Sigmoid colon (tissue), 7 donors: ENCODE measurements at places on chromosomes 2 and 18. TPM values are rescaled to one million over a fixed set of nuclear protein-coding genes. Genes with fewer than 3 reads are reported as not detected.
A peak's percentile ranks its signal among the peaks of the same experiment; 100 is the strongest.

LTBP1 gene
- total RNA-seq = 46.7 TPM

MOGAT1 gene
- not detected for total RNA-seq

GTF2A1L gene
- total RNA-seq = 105 TPM

CNGA3 gene
- 8.6 TPM for total RNA-seq

DPYSL5 gene
- 0.71 TPM for total RNA-seq

CHRNG gene
- total RNA-seq = not detected

FEV gene
- total RNA-seq = 0.71 TPM

TRMT61B gene
- 16.8 TPM for total RNA-seq

FAM228A gene
- 1.8 TPM for total RNA-seq

CERS6 gene
- total RNA-seq = 11.2 TPM

NTSR2 gene
- not detected for total RNA-seq

ITGB6 gene
- not detected for total RNA-seq

HES6 gene
- total RNA-seq = 27.3 TPM

GRCh38 chr18:58345875-58346274 is 283.0 kb downstream of the ALPK2 start:
- no peak for DNase-seq
- no peaks in the 10 kb centered on the region for H3K4me1 ChIP-seq
- no peaks in the 10 kb centered on the region for H3K27me3 ChIP-seq
- peaks cover 43% of the 10 kb centered on the region for H3K36me3 ChIP-seq
- H3K27ac ChIP-seq = no peak overlapping the region

GRCh38 chr2:109069331-109070194 is 59.4 kb upstream of the SH3RF3 start:
- no peaks in the 10 kb centered on the region for H3K36me3 ChIP-seq
- H3K27me3 ChIP-seq = no peaks in the 10 kb centered on the region
- no peak overlapping the region for H3K4me3 ChIP-seq
- no peak for DNase-seq

- H3K36me3 ChIP-seq = no peaks in the 10 kb centered on the region
- no peaks in the 10 kb centered on the region for H3K27me3 ChIP-seq
- H3K4me3 ChIP-seq = peak overlapping the region; percentile 26
- H3K4me1 ChIP-seq = peaks cover 61% of the 10 kb centered on the region
- H3K27ac ChIP-seq = peak overlapping the region; percentile 87
Measured at GRCh38 chr2:237674731-237675276, 47.4 kb downstream of the LRRFIP1 start.

GRCh38 chr2:41621095-41621494 is 426.7 kb upstream of the PKDCC start:
- no peak overlapping the region for H3K27ac ChIP-seq
- DNase-seq = no peak
- no peak overlapping the region for H3K4me3 ChIP-seq
- no peaks in the 10 kb centered on the region for H3K4me1 ChIP-seq
- no peaks in the 10 kb centered on the region for H3K27me3 ChIP-seq

DNA sequence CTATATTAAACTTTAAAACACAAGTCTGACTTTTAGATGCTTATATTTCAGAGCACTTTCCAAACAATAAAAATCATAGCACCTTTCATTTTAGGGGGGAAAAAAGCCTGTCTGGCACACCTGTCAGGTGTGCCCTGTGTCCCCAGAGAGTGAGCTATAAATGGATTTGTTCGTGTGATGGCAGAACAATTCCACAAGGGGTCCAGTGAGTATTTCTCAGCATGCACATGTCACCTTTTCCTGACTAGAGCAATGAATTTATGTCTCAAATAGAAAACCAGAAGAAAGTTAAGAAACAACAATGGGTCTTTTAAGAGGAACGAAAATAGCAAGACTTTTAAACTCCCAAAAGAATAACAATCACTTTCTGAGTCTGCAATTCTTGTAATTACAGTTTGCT is 55.9 kb downstream of the ACVR1C start:
- DNase-seq = no peak
- H3K27me3 ChIP-seq = no peaks in the 10 kb centered on the region
- no peak overlapping the region for H3K4me3 ChIP-seq
- H3K36me3 ChIP-seq = no peaks in the 10 kb centered on the region
- no peaks in the 10 kb centered on the region for H3K4me1 ChIP-seq
- no peak overlapping the region for H3K27ac ChIP-seq

GRCh38 chr2:98937906-98938305 is 1.9 kb upstream of the CRACDL start:
- peaks cover 39% of the 10 kb centered on the region for H3K27me3 ChIP-seq
- no peak overlapping the region for H3K4me3 ChIP-seq
- no peaks in the 10 kb centered on the region for H3K4me1 ChIP-seq
- no peak for DNase-seq
- no peak overlapping the region for H3K27ac ChIP-seq

- no peaks in the 10 kb centered on the region for H3K4me1 ChIP-seq
- DNase-seq = no peak
- H3K27me3 ChIP-seq = no peaks in the 10 kb centered on the region
Measured at GRCh38 chr2:119229716-119230115, 6.1 kb downstream of the STEAP3 start.

DNA sequence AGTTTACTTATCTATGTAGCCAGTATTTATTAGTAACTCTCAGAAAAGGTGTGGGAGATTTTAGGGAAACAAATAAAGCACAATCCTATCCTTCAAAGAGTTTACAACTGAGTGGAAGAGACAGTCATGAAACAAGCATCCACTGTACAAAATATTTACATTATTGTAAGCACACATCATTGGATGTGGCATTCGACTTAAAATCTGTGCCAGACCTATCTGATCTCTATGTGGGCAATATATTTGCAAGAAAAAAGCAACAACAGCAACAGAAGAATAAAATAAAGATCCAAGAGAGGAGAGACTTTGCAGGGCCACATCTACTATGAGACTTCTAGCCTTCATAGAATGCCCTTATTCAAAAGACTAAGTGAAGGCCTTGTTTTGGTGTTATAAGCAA is 882.1 kb upstream of the PIK3C3 start:
- H3K27ac ChIP-seq = no peak overlapping the region
- H3K4me1 ChIP-seq = no peaks in the 10 kb centered on the region
- no peak for DNase-seq
- no peak overlapping the region for H3K4me3 ChIP-seq

GRCh38 chr18:46148810-46149209 is 44.6 kb downstream of the HAUS1 start:
- H3K36me3 ChIP-seq = no peaks in the 10 kb centered on the region
- no peaks in the 10 kb centered on the region for H3K4me1 ChIP-seq
- H3K27ac ChIP-seq = no peak overlapping the region
- H3K27me3 ChIP-seq = no peaks in the 10 kb centered on the region
- H3K4me3 ChIP-seq = no peak overlapping the region
- no peak for DNase-seq

DNA sequence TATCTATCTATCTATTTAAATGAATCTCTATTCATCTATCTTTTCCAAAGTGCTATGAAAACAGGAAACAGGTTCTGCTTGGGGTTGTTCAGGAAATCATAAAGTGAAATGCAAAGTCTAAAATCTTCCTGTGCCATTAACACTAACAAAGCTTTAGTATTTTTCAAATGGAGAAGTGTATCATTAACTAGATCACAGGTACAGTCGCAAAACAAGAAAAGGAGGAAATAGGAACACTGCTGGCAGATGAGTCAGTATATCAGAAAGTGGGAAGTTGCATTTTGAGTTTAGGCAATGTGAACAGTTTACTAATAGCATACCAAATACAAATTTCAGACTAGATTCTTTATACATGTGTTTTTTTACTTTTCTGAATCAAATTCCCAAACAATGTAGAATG is 888.5 kb upstream of the FSHR start:
- no peak overlapping the region for H3K27ac ChIP-seq
- H3K4me3 ChIP-seq = no peak overlapping the region
- DNase-seq = no peak
- no peaks in the 10 kb centered on the region for H3K27me3 ChIP-seq
- H3K36me3 ChIP-seq = no peaks in the 10 kb centered on the region

DNA sequence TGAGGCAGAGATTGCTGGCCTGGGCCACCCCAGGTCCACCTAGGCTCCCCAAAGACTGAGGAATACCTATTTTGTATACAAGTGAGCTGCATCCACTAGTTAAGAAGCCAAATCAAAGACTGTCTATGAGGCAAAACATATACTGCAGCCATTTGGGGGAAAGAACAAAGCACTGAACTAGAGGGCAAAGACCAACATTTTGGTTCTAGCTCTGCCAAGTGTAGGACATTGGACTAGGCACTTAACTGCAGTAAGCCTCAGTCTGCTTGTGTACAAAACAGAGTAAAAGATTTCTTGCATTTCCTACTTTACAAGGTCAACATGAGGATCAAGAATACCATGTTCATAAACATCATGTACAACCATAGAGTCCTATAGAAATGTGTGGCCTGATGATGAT is 94.8 kb upstream of the CYP1B1 start:
- DNase-seq = no peak
- no peaks in the 10 kb centered on the region for H3K36me3 ChIP-seq
- H3K27me3 ChIP-seq = no peaks in the 10 kb centered on the region
- H3K4me3 ChIP-seq = no peak overlapping the region
- H3K27ac ChIP-seq = no peak overlapping the region

- no peaks in the 10 kb centered on the region for H3K4me1 ChIP-seq
- no peak overlapping the region for H3K27ac ChIP-seq
- no peak for DNase-seq
- H3K4me3 ChIP-seq = no peak overlapping the region
- no peaks in the 10 kb centered on the region for H3K27me3 ChIP-seq
Measured at GRCh38 chr2:27932396-27932795, 41.9 kb downstream of the BABAM2 start.

- H3K27ac ChIP-seq = no peak overlapping the region
- H3K4me1 ChIP-seq = peaks cover 24% of the 10 kb centered on the region
- H3K36me3 ChIP-seq = no peaks in the 10 kb centered on the region
- DNase-seq = no peak
- peaks cover 6% of the 10 kb centered on the region for H3K27me3 ChIP-seq
- H3K4me3 ChIP-seq = no peak overlapping the region
Measured at GRCh38 chr2:10830203-10830602, 17.6 kb upstream of the PDIA6 start.

- H3K27me3 ChIP-seq = no peaks in the 10 kb centered on the region
- H3K27ac ChIP-seq = no peak overlapping the region
- H3K4me3 ChIP-seq = no peak overlapping the region
- peak; percentile 77 for DNase-seq
- no peaks in the 10 kb centered on the region for H3K36me3 ChIP-seq
- peaks cover 37% of the 10 kb centered on the region for H3K4me1 ChIP-seq
Measured at GRCh38 chr2:174603280-174603679, 5.7 kb upstream of the WIPF1 start.

- H3K27ac ChIP-seq = no peak overlapping the region
- H3K4me3 ChIP-seq = no peak overlapping the region
- H3K4me1 ChIP-seq = no peaks in the 10 kb centered on the region
- H3K27me3 ChIP-seq = no peaks in the 10 kb centered on the region
- DNase-seq = no peak
- no peaks in the 10 kb centered on the region for H3K36me3 ChIP-seq
Measured at GRCh38 chr2:166764216-166764615, 124.1 kb upstream of the XIRP2 start.

- peaks cover 14% of the 10 kb centered on the region for H3K4me1 ChIP-seq
- no peak overlapping the region for H3K4me3 ChIP-seq
- no peak overlapping the region for H3K27ac ChIP-seq
- peak; percentile 81 for DNase-seq
- no peaks in the 10 kb centered on the region for H3K36me3 ChIP-seq
Measured at GRCh38 chr2:46460241-46460921, 19.0 kb upstream of the TMEM247 start.

DNA sequence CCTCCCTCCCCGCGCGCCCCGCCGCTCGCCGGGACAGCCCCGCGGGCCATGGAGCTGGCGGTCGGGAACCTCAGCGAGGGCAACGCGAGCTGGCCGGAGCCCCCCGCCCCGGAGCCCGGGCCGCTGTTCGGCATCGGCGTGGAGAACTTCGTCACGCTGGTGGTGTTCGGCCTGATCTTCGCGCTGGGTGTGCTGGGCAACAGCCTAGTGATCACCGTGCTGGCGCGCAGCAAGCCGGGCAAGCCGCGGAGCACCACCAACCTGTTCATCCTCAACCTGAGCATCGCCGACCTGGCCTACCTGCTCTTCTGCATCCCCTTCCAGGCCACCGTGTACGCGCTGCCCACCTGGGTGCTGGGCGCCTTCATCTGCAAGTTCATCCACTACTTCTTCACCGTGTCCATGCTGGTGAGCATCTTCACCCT is 865 bp downstream of the GALR1 start:
- H3K4me3 ChIP-seq = no peak overlapping the region
- H3K27me3 ChIP-seq = peaks cover 14% of the 10 kb centered on the region
- peaks cover 25% of the 10 kb centered on the region for H3K4me1 ChIP-seq

GRCh38 chr2:63790906-63791305 is 50.8 kb upstream of the UGP2 start:
- DNase-seq = no peak
- no peaks in the 10 kb centered on the region for H3K36me3 ChIP-seq
- H3K27me3 ChIP-seq = no peaks in the 10 kb centered on the region
- no peaks in the 10 kb centered on the region for H3K4me1 ChIP-seq

DNA sequence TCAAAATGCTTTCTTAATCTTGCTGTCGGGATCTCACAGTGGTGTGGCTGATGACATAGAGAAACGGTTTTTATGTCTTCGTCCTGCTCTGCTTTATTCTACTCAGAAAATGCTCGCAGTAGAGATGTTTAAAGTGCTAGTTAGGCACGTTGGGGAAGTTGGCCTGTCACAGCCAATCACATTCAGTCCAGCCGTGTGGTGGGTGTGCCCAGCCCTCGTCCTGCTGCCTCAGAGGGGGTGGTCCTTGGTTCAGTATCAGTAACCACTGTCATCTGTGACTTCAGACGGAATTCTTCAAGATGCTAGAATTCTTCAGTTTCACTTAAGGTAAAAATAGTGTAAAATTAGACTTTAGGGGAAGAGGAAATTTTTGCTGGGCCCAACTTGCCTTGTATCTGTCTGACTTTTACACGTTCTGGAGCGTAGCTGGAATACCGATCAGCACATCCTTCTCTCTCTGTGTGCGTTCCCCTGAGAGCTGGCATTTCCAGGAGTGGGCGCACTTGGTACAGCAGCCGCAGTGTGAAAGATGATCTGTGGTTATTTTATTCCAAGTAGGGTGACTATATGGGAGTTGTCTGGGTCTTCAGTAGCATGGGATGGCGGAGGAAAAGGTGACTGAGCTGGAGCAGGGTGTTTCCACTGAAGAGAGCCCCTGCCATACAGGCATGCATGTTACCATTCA is 18.5 kb downstream of the TRAF3IP1 start:
- DNase-seq = no peak
- no peaks in the 10 kb centered on the region for H3K27me3 ChIP-seq
- H3K4me3 ChIP-seq = no peak overlapping the region
- H3K4me1 ChIP-seq = peaks cover 3% of the 10 kb centered on the region
- H3K27ac ChIP-seq = no peak overlapping the region

- H3K36me3 ChIP-seq = no peaks in the 10 kb centered on the region
- peak overlapping the region; percentile 97 for H3K27ac ChIP-seq
- no peak overlapping the region for H3K4me3 ChIP-seq
Measured at GRCh38 chr2:239300871-239301735, 99.7 kb downstream of the HDAC4 start.

DNA sequence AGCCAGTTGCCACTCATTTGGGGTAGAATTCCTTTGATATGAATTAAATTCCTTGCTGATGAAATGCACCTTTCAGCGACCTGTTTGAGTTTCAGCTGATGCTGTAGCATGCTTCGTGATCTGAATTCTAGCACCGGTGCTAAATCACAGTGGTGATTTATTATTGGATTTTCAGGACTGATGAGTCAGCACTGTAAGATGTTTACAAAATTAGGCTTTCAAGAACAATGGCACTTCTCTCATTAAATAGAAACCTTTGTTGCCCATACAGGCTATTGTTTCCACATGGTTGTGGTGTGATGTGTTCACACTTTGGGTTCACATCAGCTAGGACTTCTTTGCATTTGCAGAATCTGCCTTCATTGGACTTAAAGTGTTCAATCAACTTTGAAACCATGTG is 687.7 kb downstream of the ARHGAP15 start:
- H3K27me3 ChIP-seq = no peaks in the 10 kb centered on the region
- no peak for DNase-seq
- no peaks in the 10 kb centered on the region for H3K4me1 ChIP-seq
- no peak overlapping the region for H3K4me3 ChIP-seq
- H3K36me3 ChIP-seq = no peaks in the 10 kb centered on the region
- H3K27ac ChIP-seq = no peak overlapping the region
